H4 (cell line): ENCODE measurements at places on chromosomes 2 and 18.

GRCh38 chr2:112682101-112682500 is 36.4 kb downstream of the SLC20A1 start:
- no peak for DNase-seq

DNA sequence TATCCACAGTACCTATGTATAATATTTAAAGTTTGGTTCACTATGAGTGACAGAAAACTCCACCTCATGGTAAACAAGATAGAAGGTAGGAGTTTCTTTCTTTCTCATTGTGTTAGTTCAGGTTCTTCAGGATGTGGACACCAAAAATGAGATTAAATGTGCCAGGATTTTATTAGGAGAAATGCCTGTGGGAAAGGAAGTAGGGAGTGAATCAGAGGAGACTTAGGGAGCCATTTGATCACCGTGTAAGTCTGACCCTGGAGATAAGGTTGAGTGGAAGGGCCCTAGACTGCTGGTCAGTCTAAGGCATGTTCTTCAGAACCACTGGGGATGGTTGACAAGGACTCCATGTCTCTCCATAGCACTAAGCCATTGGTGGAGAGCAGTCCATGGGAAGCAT is 8.1 kb downstream of the AOX1 start:
- DNase-seq = no peak

DNA sequence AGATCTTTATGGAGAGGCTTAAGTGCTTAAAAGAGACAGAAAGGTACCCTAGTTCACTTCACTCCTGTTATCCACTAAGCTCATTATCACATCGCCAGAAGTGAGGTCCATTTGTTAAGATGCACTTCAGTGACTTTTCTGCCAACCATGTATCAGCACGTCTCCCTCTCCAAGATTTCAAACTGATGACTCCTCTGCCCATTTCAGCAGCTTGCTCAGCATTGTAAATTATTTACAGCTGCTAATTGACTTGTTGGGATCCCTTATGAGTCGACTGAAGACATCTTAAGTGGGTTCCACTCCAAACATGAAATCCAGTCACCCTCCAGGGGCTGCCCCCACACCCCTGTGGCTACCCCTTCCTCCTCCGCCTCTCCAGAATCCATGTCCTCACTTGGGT is 37.3 kb downstream of the DIPK1C start:
- no peak for DNase-seq

DNA sequence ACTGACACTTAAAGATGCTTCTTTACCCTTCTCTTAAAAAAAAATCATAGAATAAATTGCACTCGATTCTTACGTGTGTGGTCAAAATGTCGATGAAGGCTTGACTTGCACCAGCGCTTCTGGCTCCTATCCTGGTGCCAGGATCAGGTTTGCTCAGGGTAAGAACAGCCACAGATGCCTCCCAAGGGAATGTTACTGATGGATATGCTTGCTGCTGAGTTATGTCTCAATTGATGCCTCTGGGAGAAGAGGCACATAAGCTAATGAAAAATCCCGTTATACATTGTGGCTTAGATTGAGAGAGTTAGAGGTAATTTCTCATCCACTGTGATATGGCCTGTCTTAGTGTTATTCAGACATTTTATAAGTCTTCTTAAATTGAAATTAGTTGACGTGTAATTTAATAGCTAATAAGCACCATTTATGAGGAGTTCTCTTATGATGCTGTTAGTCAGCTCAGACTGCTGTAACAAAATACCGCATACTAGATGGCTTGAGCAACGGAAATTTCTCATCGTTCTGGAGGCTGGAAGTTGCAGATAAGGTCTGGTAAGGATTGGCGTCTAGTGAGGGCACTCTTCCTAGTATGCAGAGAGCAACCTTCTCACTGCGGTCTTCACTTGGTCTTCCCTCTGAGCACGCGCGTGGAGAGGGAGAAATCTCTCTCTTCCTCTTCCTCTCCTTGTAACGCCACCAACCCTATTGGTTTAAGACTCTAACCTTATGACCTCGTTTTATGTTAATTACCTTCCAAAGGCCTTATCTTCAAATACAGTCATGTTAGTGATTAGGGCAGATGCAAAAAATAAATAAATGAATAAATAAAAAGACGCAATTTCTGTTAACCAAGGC is 116.6 kb upstream of the NOSTRIN start:
- DNase-seq = no peak

GRCh38 chr2:169664978-169665930 is 29.0 kb downstream of the CFAP210 start:
- DNase-seq = no peak
